ENCODE measurements at places on chromosomes 11 and 22. TPM values are rescaled to one million over a fixed set of nuclear protein-coding genes. Genes with fewer than 3 reads are reported as not detected.

- ATAC-seq, result peak; percentile 8
Observed at GRCh38 chr11:57303990-57304579, 20.7 kb downstream of the TNKS1BP1 start.

DNA sequence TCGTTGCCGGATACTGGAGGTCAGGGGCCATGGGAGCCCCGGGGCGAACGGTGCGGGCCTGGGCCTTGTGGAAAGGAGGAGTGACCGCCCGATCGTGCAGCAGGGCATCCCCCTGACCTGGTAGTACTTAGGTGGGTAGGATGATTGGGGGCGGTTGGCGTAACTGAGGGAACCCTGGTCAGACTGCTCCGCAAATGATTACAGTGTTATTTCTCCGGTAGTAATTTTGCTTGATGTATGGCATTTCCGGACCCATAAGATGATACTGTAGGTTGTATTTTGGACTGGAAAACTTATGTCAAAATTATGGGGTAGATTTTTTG lies 762 bp downstream of the MTMR3 start:
- no peak for ATAC-seq

The MMP3 gene
- 0.82 TPM for total RNA-seq

DNA sequence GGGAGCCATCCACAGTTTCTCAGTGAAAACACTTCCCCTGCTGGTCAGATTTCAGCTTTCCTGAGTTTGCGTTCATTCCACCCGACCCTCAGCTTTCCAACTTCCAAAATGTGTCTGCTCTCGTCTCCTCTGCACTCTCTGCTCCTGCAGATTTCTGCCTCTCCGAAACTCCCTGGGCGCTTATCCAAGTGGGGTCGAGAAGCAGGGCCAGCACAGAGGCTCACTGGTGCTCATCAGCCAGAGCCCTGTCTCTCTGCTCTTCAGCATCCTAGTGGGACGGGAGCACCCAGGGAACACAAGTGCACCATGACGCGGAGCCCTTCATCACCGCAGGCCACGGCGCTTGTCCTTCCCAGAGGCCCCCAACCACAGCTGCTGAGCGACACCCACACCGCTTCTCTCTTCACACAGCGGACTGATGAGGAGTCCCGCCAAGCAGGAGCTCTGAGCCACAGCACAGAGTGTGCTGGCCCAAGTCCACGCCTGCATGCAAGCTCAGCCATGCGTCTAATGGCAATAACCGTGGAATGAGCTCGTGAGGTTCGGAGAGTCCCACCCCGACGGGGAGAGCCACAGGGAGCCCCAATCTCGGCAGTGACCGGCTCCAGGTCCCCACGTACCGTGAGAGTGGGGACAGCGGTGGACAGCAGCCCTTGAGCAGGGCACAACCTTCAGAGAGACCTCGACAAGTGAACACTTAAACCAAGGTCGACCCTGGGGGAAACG lies 27.9 kb upstream of the MOB2 start:
- ATAC-seq, result no peak

The AIFM3 gene
- 2.0 TPM for total RNA-seq

GRCh38 chr11:83057721-83058120 lies 14.0 kb downstream of the RAB30 start:
- no peak for ATAC-seq

The POLD4 gene
- total RNA-seq, result 66.6 TPM

The P2RX6 gene
- total RNA-seq, result 0.40 TPM

DNA sequence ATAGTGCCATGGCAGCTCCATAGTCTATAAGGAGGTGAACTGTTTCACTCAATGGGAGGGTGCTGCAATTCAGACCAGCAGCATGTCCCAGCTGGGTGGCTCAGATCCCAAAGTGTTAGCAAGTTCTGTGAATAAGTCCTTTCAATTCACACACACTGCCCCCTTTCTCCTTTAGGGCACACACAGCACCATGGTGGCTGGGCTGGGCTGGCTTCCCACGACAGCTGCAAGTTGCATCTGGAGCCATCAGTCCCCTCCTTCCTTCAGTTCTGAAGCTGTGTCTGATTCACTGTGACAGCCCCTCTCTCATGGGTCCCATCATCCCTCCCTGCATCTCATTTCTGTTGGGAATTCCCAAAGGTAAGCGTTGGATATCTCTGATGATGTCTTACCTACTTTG lies 324.1 kb upstream of the NCAM1 start:
- no peak for ATAC-seq

DNA sequence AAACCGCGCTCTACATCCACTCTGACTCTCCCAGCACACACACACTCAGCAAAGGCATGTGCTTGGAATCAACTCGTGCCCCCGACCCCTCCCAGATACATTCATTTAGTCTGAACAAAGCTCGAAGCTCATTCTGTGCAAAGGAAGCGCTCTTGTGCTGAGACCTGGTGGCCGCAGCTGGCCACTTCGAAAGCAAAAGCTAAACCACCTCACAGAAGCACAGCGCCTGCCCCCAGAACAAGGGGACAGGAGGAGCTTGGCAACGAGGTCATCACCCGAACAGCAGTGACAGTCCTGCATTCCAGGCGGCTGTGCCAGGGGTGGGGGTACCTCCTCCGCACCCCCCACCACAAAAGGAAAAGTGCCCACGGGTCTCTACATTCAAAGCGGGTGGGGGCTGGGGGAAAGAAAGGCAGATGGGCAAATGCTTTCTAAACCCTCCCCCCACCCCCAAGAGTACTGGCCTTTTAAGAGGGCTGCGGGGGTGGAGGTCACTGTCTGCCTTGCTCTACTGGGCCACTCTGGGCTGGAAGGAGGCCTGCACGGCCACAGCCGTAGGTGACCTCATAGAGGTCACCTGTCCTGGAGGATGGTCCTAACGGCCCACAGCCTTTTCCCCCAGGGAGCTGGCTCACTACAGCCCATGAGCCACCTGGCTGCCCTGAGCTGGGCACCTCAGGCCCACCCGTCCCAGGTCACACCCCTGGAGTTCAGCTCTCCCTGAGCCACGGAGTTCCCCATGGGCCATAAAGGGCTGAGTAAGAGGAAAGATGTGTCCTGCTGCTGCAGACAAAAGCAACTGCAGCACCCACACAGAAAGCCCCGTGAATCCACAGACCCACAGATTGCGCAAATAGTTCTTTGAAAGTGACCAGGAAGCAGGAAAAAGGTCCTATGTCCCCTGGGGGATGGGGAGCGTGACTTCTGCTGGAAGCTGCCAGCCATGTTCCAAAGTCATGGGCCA lies 21.3 kb downstream of the CBX7 start:
- no peak for ATAC-seq

- ATAC-seq, result no peak
Observed at GRCh38 chr11:38130976-38131375, 1532.9 kb upstream of the RAG2 start.

GRCh38 chr11:113956986-113957385 lies 17.9 kb upstream of the HTR3A start:
- ATAC-seq, result no peak

DNA sequence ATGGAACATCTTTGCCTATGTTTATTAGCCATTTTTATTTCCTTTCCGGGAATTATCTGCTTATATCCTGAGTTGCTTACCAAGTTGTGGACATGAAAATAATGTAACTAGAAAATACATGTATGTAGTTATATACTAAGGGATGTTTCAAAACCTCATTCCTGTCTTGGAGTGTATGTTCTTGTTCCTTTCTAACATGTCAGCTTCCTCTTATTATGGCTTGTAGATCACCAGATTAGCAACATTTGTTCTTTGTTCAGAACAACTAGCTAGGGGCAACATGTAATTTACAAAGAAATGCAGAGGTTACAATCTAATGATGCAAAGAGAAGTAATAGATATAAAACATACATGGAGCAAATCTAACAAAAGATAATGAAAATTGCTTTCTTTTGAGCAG lies 13.1 kb upstream of the TMEM123 start:
- ATAC-seq, result no peak

The MPZL3 gene
- 0.67 TPM for total RNA-seq

- no peak for ATAC-seq
Observed at GRCh38 chr22:31340765-31341247, 5.3 kb downstream of the PATZ1 start.

The RASGRP2 gene
- 44.8 TPM for total RNA-seq

The TRIM51G gene
- total RNA-seq, result not detected

The SSTR3 gene
- not detected for total RNA-seq

- no peak for ATAC-seq
Observed at GRCh38 chr11:49995565-49995964, 13.2 kb upstream of the OR4C12 start.

- ATAC-seq, result peak; percentile 33
Observed at GRCh38 chr11:119107538-119108145, 498 bp downstream of the C2CD2L start.

The B4GAT1 gene
- total RNA-seq, result 62.0 TPM

GRCh38 chr11:132300283-132300682 lies 929.9 kb downstream of the NTM start:
- no peak for ATAC-seq
